Activated CD4-positive, alpha-beta memory T cell treated with anti-CD3 and anti-CD28 coated beads, Interleukin-2, amount 10 ng/mL, durations not matched to agents 7 days and 5 days (primary cell): ENCODE measurements at places on chromosomes 7 and 10. TPM values are rescaled to one million over a fixed set of nuclear protein-coding genes. Genes with fewer than 3 reads are reported as not detected.

KCP gene
- total RNA-seq: 0.20 TPM

- DNase-seq: no peak
Observed at GRCh38 chr7:53237344-53237913, 202.0 kb downstream of the POM121L12 start.

GRCh38 chr7:81430761-81431160 lies 339.1 kb downstream of the HGF start:
- no peak for DNase-seq

HHEX gene
- total RNA-seq: 0.13 TPM

SPDYE16 gene
- 0.25 TPM for total RNA-seq

DNA sequence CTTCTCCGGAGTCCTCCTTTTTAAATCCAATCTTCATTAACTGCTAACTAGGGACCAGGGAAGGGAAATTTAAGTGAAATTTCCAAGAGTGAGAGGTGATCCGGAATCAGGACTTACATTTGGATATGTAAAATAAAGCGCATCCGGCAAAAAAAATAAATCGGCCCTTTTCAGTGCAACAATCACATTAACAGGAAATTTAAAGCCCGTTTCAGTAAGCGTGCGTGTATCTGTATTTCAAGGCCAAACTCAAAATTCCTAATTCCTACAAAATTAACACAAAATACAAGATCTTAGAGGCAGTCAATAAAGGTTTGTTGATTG lies 771 bp downstream of the DNAJC9 start:
- DNase-seq: no peak

DNA sequence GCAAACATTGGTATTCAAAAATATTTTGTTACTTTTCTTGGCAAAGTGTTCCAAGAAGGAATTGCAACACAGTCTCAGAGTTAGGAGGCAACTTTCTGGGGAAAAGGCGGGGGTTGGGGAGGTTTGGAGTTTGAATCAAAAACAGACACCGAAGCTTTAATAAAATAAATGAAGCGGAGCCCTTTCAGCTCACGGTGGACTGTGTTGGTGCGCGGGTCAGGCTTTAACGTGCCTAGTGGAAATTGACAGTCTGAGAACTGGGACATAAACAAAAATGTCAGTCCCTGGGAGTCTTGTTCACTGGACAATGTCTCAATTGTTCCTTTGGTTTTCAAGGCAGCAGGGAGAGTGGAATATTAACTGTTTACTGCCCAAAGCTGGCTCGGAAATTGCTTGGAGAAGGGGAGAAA lies 109.3 kb downstream of the TCF7L2 start:
- DNase-seq: no peak

DNA sequence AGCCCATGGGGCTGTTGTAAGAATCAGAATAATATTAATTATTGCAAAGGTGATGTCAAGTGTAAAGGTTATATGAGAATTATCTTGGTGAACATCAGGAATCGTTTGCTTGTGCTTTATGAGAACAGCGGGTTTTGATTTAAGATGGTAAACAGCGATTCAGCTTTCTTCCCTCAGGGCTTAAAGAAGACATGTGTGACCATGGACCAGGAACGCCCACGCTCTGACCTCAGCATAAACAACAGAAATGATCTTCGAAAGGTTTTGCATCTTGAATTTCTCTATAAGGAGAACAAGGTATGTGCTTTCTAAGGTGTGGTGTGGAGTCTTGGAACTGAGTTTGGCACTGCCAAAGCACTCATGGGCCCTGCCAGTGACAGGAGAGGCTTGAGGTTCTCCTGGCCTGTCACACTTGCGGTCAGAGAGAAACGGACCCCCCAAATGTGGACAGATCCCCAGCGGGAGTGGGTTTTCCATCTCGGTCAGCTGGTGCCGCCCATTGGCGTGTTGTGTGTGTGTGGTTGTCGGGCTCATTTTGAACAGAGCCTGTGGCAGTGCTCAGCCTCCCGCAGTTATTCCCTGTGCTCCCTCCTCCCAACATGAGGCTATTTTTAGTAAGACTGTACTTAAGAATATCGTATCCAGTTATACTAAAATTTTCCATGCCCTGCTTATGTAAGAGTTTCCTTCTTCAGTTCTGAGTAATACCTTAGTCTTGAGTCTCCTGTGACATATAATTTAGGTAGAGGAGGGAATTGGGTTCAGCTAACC lies 7.2 kb downstream of the MINDY4 start:
- DNase-seq: no peak
